ENCODE measurements at places on chromosomes 16 and 17.

GRCh38 chr17:44074231-44074910, 3.8 kb downstream of the G6PC3 start:
- no peak for DNase-seq

DNA sequence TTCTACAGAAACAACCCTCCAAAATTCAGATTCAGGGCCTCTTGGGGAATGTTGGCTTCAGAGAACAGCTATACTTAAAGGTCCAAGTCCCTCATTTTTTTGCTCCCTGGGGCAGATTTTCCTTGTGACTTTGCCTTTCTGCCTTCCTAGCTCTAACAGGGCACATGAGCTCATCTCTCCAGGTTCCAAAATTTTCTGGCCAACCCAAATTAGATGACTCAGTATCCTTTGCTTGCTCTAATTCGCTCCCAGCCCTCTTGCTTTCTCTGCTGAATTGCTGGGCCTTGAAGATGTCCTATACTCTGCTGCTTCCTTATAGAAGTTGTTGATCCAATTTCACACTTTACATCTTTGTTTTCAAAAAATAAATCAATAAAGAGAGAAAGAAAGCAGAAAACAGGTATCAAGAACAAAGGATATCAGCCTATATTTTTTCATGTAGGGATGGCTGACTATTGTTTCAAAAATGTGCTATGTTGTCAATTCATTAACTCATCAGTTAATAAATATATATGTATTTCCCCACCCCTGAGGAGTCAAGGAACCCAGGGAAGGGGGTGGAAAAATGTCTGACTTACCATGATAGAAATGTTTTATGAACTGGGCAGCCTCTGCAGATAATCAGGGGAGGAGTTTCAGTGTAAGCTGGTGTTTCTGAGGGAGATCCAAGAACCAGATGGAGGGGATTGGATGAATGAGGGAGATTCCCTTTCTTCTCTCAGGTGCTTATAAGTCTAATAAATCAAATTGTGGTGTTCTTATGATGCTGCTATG, 1.0 kb upstream of the KRTAP4-2 start:
- DNase-seq = no peak

GRCh38 chr16:11029948-11030347, 85.6 kb downstream of the CLEC16A start:
- DNase-seq = no peak

- no peak for DNase-seq
Observed at GRCh38 chr17:29093090-29093871, 50.3 kb downstream of the PIPOX start.

- DNase-seq = no peak
Observed at GRCh38 chr17:40694584-40694983, 9.0 kb downstream of the KRT24 start.

GRCh38 chr16:74936902-74937560, 47.9 kb downstream of the WDR59 start:
- peak; percentile 16 for DNase-seq

GRCh38 chr17:74801896-74802295, 25.8 kb upstream of the NAT9 start:
- no peak for DNase-seq

DNA sequence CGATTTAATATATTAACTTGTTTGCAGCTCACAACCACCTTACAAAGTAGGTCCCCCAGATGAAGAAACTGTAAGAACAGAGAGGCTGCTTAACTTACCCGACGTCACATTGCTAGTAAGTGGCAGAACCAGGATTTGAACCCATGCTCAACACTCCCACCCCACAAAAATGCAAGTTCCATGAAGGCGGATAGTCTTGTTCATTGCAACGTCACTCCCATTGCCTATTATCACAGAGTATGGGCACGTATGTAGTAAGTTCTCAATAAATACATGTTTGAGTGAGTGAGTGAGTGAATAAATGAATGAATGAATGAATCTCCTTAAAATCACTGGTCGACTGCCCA, 1.1 kb downstream of the USP31 start:
- no peak for DNase-seq

GRCh38 chr17:55254375-55254774, 10.4 kb upstream of the HLF start:
- no peak for DNase-seq

- DNase-seq = no peak
Observed at GRCh38 chr17:18093616-18094408, 6.1 kb downstream of the DRG2 start.

DNA sequence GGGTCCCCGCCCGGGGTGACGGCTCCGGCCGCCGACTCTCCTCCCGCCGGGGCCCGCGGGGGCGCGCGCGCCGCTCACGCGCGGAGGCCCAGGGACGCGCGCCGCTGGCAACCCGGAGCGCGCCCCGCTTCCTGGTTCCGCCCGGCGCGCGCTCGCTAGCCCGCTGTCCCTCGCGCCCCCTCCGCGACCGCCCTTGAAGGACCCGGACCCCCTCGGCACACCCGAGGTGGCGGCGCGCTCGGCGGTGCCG, at the start of gene STAT5B:
TSS of gene STAT5B (minus strand) at position 33 of the 250 bp plus-strand sequence. CDS start 44,264 bp downstream, outside the sequence.
- peak; percentile 83 for DNase-seq

GRCh38 chr17:80526116-80526910, 18.3 kb upstream of the RPTOR start:
- no peak for DNase-seq

GRCh38 chr17:35294756-35295155, 51.9 kb downstream of the SLFN5 start:
- DNase-seq = no peak

DNA sequence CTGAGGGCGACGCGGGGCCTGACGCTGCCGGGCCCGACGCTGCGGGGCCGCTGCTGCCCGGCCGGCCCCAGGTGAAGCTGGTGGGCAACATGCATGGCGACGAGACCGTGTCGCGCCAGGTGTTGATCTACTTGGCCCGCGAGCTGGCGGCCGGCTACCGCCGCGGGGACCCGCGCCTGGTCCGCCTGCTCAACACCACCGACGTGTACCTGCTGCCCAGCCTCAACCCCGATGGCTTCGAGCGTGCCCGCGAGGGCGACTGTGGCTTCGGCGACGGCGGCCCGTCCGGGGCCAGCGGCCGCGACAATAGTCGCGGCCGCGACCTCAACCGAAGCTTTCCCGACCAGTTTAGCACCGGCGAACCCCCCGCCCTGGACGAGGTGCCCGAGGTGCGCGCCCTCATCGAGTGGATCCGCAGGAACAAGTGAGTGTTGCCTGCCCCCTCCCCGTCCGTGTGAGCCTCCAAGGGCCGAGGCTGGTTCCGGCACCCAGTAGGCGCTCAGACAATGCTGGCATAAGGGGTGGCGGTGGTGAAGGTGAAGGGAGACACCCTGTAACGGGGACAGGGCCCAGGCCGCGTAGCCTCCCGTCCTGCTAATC, 676 bp downstream of the CPD start:
- no peak for DNase-seq

DNA sequence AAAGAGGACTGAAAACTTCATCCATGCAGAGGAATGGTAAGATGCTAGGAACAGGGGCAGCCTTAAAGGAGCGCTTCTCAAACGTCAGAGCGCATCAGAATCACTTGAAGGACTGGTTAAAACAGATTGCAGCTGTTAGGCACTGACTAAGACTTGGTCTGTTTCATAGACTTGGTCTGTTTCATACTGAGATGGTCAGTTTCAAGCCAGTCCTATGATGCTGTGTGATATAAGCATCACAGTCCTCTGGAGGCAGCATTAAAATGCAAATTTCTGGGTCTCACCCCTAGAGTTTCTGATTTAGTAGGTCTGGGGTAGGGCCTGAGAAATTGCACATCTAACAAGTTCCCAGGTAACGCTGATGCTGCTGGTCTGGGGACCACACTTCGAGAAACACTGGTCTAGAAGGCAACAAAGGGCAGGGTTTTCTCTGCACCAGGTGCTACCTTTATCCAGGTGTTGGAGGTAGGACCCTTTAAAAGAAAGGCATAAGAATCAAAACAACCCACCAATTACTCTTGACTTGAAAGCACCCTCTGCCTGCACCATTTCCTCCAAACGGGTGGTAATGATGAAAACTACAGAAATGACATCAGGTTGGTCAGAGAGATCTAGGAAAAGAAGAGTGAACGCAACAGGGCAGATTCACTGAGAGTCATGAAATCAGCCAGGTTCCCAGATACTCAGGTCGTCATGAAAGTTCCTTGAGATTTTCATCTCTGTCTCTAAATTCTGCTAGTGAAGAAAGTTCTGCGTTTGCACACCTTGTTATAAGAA, 95.0 kb upstream of the RCVRN start:
- DNase-seq = no peak

DNA sequence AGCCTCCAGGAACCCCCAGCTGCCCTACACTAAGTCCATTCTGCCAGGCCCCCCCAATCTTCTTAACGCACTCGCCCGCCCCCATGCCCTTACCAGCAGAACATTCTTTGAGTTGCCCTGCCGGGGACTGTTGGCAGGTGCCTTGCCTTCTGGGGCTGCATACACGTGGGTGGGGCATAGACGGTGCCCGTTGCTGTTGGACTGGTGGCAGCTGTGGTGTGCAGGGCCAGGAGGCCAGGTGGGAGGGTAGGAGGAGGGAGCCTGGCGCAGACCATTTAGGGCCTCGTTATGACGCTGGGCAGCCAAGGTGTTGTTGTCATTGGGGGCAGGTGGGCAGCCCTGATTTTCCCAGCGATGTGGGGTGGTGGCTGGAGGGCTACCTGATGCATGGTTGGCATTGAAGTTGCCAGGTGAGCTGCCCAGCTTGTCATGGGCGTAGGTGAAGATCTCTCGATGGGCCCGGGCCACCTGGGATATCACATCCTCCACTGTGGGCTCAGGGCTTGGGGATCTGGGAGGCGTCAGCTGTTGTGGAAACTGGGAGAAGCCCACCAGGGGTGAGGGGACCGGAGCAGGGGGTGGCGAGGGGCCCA, 4.9 kb downstream of the NR1D1 start:
- DNase-seq = no peak

GRCh38 chr17:751269-752001, 629 bp downstream of the GEMIN4 start:
- DNase-seq = peak; percentile 22

DNA sequence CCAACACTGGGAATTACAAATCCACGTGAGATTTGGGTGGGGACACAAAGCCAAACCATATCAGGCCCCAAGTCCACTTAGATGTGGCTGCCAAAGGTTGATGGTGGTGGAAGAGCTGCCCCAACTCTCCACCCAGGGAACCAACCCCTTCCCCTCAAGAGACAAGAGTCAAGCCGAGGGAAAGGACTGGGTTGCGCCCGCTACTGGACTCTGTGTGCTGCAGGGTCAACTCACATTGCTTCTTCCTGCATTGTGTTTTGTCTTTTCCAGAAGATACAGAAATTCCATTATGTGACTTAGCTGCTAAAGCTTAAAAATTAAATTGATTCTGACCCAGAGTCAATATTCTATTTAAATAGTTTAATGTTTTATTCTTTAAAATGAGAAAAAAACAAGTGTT, 58.5 kb downstream of the ADAMTS18 start:
- DNase-seq = no peak

- peak; percentile 87 for DNase-seq
Observed at GRCh38 chr17:42779936-42780850, at the start of gene WNK4. Gene WNK4, plus strand, starts transcription at chr17:42780610. Its CDS starts 89 bp downstream, at chr17:42780699.

DNA sequence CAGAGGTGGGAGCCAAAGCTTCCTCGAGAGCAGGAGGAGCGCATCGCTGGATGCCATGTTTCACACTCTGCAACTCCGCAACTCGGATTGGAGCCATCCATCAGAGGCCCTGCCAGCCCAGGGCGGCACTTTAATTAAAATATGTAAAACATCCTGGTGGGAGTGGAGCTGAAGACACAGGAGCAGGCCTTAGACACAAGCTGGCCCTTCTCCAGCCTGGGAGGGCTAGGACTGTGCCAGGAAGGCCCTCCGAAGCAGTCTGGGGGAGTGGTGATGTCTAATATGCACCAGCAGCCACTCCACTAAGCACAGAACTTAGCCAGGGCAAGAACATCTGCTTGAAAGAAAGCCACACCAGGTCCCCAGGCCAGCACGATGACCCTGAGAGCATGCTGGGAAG, 5.8 kb upstream of the CCDC182 start:
- no peak for DNase-seq

DNA sequence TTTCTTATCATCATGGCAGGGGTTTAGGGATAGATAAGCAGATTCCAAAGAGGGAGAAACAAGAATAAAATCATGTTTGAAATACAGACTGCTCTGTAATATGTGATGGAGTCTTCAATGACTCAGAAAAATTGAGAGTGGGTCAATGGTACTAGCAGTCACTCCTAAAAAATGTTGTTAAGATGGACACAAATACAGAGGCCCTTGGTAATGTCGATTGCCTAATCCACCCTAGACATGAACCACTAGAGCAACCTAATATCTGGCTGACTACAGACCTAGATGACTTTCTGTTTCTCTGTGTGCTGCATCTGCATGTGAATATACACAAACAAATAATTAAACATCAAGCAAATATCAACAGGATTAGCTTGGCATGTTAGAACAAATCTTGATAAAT, 135.8 kb downstream of the CDH8 start:
- DNase-seq = no peak

DNA sequence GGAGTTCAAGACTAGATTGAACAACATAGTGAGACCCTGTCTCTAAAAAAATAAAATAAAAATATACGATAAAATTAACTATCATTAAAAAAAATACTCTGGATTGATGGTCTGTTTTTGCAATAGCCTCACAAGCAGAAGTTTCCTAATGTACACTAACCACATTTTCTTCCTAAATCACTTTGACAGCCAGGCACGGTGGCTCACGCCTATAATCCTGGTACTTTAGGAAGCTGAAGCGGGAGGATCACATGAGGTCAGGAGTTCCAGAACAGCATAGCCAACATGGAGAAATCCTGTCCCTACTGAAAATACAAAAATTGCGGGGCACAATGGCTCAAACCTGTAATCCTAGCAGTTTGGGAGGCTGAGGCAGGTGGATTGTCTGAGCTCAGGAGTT, 64.7 kb downstream of the HELZ start:
- no peak for DNase-seq

GRCh38 chr17:19003543-19004420, 782 bp downstream of the FAM83G start:
- peak; percentile 56 for DNase-seq

DNA sequence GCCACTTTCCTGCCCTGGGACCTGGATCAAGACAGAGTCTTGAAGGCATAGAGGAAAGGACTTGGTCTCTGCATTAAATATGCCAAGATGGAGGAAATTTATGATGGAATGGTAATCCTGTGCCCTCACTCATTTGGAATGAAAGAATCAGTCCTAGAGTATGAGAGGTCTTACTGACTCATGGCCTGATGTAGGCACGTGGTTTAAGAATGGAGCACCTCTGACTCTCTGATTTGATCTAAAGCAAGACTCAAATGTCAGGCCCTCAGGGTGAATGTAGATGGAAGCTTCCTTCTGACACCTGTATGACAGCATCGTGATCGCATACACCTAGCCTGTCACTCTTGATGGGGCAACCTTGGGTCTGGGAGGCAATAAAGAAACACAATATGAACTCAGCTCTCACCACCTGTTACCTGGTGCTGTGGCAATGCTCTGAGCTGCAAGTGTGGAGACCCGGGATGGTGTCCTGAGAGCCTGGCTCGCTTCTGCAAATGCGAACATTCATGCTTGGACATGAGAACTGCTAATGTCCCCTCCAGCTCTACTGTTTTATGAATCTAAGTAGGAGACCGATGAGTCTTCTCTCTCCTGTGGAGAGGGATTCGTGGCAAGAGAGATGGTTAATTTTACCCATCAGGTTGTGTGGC, 229.9 kb downstream of the ABCC12 start:
- no peak for DNase-seq
